ENCODE measurements at places on chromosomes 5 and 9.

GRCh38 chr5:95861864-95862561, 39.5 kb upstream of the GLRX start:
- DNase-seq: no peak

DNA sequence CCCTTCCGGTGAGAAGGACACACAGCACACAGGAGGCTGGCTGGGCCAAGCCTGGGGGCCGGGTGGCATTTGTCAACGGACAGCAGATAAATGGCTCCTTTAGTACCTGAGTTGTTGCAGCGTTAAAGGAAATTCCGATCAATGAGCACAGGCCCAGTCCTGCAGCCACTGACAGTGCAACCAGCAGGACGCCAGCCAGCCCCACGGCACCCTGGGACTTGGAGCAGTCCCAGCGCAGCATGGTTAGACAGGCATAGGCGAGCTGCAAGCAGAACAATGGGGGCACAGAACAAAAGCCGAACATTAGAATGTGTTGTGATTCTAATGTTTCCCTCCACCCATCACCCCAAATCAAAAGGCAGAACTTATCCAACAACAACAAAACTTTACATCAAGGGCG, 39.3 kb downstream of the PTCH1 start:
- no peak for DNase-seq

- DNase-seq: no peak
These were observed 112.0 kb upstream of the CTNND2 start for GRCh38 chr5:12016159-12016746.

GRCh38 chr5:149260761-149261160, 10.9 kb upstream of the AFAP1L1 start:
- DNase-seq: no peak

DNA sequence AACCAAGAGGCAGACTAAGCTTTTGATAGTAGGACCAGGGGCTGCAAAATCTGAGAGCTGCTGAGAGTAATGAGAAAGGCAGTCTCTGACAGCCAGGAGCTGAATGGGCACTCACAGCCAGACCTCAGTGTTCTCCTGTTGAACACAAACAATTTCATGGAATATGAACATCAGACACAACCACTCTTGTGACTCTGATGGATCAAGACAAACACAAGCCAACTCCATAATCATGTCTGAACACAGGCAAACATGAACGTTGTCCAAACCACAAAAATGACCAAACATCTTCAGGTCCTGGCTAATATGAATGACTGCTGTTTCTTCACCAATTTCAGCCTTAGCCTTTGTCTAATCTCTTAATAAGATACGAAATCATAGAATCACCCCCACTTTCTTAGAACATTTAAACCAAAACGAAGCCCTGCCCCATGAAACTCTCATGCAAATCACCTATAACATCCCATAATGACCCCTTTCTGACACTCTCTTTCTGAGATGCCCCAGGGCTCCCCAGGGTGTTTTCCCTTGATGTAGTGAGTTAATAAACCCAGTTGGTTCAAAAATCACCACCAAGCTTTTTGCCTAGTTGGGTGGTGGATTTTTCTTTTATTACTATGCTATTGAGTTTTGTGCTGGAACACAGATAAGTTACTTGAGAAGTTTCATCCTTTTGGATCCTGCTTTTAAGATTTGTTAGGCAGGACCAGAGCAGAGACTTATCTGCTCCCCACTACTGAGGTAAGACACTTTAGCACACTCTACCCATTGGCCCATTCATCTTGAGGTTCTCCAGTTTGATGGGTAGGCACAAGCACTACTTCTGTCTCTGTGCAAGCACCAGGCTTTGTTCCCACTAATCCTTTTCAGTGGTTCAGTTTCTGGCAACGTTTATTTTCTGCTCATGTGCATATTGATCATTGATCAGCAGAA, 5.9 kb upstream of the ERAP2 start:
- no peak for DNase-seq

DNA sequence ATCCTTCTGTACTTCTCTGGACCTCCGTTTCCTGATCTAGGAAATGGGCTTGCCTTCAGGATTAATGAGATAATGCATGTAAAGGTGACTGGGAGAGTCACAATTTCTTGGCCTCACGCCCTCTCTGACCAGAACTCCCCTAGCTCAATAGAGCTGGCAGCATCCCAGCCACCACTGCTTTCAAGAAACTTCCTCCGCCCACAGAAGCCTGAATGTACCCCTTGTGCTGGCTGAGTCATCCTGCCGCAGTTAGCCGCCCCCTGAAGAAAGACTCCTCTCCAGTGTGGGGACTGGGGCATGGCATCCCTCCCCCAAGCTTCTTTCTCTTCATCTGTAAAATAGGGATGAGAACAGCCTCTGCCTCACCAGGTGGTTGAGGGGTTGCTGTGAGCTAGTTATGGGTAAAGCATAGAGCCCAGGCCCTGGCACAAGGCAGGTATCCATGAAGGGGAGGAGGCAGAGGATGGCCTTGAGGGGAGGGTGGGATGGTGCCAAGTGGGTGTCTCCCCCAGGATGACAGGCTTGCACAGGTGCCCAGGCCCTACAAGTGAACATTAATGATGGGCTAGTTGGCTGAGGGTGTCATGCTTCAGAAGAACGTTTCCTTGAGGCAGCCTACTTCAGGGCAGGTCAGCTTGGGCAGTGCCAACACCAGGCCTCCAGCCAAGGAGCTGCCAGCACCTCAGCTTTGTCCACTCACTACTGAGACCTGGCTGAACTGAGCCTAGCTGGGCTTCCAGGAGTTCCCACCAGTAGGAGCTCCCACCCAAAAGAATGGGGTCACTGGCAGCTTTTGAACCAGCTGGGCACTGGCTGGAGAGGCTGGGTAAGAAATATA, 3.4 kb downstream of the PDLIM4 start:
- peak; percentile 64 for DNase-seq

GRCh38 chr5:10707198-10708142, 53.6 kb downstream of the DAP start:
- no peak for DNase-seq

DNA sequence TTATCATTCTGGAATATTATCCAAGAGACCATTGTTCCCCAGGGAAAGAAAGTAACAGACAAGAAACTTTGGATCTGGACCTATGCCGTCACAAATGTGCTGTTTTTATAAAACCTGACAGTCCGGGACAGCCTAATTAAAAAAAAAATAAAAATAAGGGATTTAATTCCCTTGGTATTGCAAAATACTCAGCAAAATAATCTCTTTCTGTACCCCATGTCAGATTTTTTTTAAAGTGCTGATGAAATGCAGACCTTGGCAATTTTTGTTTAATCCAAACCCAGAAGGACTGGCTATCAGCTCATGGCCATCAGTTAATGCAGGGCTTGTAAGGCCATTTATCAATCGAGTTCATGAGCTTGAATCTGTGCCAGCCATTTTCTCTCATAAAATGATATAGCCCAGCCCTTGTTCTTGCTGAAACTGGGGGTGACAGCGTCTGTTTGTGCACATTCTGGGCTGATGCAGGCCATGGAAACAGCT, 162.7 kb upstream of the S1PR3 start:
- DNase-seq: no peak

DNA sequence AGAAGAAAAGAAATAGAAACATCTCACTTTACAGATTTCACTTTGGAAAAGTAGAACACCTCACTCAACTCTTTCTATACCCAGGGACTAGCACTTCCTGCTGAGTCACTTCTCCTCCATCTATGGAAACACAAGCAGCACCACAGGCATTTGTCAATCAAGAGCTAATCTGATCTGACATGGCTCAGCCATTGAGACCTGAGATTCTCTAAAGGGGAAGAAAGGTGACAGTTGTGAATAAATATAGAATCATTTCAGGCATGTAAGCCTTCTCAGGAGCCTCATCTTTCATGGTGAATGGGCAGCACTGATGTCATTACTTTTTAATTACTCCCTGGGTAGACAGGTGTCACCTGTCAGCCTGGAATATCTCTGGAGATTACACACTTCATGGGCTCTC, 559.8 kb downstream of the HINT1 start:
- no peak for DNase-seq

DNA sequence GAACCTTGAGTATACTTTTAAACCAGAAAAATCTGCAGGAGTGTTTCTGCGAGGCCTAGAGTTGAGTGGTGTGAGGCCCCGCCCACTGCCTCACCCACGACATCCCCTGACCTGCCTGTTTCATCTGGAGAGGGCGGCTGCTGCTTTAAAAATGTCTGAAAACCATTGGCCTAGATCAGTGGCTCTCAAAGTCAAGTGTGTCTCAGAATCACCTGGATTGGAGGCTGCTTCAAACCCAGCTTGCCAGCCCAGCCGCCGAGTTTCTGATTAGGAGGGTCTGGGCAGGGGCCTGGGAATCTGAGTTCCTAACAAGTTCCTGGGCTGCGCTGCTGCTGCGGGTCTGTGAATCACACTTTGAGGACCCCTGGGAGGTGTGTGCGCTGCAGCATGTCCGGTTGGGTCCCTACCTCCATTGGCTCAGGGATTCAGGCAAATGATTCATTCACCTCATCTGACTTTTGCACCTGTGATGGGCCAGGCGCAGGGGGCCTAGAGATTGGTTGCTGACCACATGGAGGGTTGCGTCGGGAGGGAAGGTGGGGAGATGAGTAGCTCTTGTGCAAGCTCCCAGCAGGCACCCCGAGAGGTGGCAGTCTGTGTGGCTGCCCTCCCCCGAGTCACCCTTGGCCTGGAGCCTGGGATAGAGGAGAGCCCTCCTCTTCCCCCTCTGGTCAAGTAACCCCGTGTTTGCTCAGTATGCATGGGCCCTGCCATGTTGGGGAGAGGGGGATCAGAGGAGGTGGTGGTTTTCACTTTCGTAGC, 27.6 kb upstream of the HMCN2 start:
- no peak for DNase-seq

DNA sequence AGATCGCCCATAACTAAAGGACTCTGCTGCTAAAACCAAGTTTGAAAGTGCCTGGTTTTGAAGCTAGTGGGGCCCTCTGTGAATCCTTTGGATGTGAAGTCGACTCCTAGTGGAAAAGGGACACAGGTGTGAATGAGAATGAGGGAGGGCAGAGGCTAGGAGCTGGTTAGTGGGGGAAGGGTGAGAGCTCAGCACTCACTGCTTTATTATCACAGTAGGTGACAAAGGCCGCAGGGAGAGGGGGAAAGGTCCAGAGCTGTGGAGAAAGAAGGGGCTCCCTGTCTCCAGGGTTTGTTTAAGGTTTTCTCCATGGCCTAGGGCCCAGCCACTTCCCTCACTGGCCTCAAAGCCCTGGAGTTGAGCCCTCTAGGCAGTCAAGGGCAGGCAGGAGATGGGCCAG, 3.5 kb downstream of the HDHD3 start:
- no peak for DNase-seq

GRCh38 chr9:123164285-123164684, 104.1 kb downstream of the STRBP start:
- DNase-seq: no peak

- no peak for DNase-seq
These were observed 145.8 kb upstream of the TUT7 start for GRCh38 chr9:86500031-86500430.

GRCh38 chr5:137075163-137075970, 423.8 kb downstream of the SPOCK1 start:
- peak; percentile 21 for DNase-seq

- DNase-seq: no peak
These were observed 147.6 kb downstream of the SV2C start for GRCh38 chr5:76230711-76231285.

DNA sequence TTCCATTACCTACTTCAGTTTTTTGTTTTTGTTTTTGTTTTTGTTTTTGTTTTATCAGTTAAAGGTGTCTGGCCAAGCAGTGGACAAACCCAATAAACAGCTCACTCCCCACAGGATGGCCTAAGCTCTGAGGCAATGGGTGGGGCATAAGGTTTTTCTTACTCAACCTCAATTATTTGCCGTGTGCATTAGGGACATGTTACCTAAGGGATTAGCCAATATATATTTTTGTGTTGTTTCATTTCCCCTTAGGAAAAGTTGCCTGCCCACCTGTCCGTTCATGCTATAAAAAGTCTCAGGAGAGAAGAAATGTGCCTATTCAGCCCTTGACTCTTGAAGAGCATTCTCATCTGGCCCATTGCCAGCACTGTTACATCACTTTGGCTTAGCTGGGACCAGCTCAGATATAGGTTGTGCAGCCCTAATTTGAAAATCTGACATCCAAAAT, 7.3 kb downstream of the SH3RF2 start:
- DNase-seq: no peak

GRCh38 chr5:1545126-1545804, 21.5 kb upstream of the LPCAT1 start:
- DNase-seq: no peak

DNA sequence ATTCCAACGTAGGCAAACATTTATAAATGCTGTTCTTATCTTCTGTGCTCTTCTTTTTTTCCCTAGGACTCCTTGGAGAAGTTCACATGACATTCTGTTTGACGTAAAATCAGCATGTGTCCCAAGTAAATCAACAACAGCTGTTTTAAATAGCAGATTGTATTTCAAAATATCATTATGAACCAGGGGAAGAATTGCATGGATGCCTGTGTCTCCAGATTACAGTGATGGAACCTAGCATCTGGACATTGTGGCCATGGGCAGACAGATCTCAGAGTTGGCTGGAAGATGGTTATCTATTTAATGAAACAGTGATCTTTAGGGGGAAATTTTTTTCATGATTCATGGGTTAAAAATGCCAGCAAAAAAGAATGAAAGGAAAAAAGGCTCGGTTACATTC, 222.0 kb downstream of the MAN2A1 start:
- no peak for DNase-seq

DNA sequence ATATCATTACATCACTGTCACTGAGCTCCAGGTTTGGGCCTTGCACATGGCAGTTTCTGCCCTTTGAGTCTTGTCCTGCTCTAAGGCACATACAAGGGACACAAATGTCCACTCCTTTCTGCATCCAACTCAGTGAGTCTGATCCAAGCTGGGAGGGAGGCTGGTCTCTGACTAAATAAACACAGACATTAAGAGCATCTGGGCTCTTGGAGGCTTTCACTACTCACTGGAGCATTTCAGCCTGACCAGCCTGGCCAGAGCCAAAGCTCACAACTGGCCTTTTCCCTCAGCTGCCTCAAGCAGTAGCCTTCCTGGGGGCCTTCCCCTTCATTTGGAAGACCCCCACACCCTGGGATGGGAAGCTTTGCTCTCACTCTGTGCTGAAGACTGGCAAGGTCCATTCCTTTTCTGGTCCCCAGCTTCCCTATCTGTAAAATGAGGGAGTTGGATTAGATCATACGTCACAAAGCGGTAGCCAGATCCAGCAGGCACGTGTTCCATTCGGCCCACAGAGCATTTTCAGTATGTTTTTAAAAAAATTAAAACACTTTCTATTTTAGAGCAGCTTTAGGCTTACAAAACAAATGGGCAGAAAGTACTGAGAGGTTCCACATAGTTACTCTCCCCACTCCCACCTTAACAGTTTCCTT, 58.6 kb upstream of the XPA start:
- no peak for DNase-seq

- no peak for DNase-seq
These were observed 51.4 kb downstream of the SMARCA2 start for GRCh38 chr9:2066312-2067273.

- no peak for DNase-seq
These were observed 293.3 kb downstream of the CSNK1G3 start for GRCh38 chr5:123805300-123805699.

- no peak for DNase-seq
These were observed 20.2 kb downstream of the DAB2IP start for GRCh38 chr9:121671612-121672155.

- no peak for DNase-seq
These were observed 638.6 kb downstream of the SEMA5A start for GRCh38 chr5:8907168-8907868.

Measured in stimulated activated CD8-positive, alpha-beta memory T cell treated with anti-CD3 and anti-CD28 coated beads, Interleukin-2, amount 100 ng/mL, for 48 hours (primary cell).